SW480 (cell line): ENCODE measurements at places on chromosomes 3 and 15.

DNA sequence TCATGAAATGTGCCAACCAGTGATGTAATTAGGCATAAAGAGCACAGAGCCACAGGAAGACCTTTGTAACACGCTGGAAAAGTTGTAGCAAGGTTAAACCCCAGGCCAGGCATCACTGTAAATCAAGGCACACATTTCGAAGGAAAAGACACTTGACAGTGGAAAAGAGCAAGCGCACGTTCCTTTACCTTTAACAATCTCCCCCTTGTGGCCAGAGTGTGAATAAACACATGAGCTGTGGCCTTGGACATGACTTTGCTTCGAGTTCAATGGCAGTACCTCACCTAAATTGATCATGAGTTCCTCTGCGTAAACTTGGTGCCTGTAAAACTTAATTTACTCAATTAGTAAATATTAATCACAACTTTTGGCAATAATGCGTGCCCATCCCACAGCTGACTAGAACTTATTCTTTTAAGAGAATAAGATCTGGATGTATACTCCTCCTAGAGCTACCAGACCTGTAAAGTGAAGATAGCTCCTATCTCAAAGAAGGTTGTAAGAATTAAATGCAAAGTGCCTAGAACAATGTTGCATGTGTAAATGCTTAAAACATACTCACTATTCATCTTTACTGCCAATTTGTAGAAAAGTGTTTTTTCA is 757.0 kb upstream of the NECTIN3 start:
- peak; percentile 48 for DNase-seq

GRCh38 chr3:196590279-196590678 is 21.8 kb downstream of the FBXO45 start:
- no peak for DNase-seq

DNA sequence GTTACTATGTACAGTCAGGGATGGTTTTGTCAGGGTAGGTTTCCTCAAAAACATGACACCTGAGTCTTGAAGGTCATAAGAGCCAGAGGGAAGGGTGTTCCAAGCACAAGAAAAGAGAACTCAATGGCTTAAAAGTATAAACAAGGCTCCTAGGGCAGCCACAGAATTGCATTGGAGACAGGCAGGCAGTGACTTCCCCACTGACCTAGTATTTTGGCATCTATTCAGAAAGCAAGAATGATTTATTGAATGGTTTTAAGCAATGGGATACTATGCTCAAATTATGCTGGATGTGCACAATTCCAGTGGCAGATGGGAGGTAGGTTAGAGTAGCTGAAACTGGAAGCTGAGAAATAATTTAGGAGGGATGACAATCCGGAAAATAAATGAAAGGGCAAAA is 54.0 kb downstream of the TSC22D2 start:
- no peak for DNase-seq

- no peak for DNase-seq
These were observed 796.0 kb downstream of the ROBO2 start for GRCh38 chr3:77835921-77836320.

GRCh38 chr3:51715977-51716294 is 9.1 kb downstream of the GRM2 start:
- DNase-seq: no peak

- no peak for DNase-seq
These were observed 8.8 kb downstream of the SLC12A8 start for GRCh38 chr3:125203731-125204130.

- no peak for DNase-seq
These were observed 27.7 kb upstream of the VPS33B start for GRCh38 chr15:91050128-91050455.

GRCh38 chr3:98778383-98778782 is 15.2 kb downstream of the ST3GAL6 start:
- no peak for DNase-seq

- DNase-seq: no peak
These were observed 149.9 kb upstream of the LRTM1 start for GRCh38 chr3:55077726-55078125.

DNA sequence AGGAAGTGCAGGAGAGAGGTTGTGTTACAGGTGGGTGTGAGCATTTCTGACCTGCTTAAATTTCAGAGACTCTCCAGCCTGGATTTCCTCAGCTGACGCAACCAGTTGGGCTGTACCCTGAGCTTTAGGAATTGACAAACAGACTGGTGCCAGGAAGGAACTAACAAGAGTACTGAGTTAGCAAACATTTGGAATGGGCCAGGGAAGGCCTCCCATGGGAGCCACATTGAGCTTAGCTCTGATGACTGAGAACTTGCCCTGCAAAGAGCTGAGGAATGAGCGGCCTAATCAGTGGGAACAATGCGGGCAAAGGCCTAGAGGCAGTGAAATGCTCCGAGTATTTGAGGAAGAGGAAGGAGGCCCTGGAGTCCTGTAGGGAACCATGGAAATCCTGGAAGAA is 254.2 kb downstream of the FEZF2 start:
- DNase-seq: no peak

- no peak for DNase-seq
These were observed 329.1 kb downstream of the VPS13C start for GRCh38 chr15:61731099-61731498.

GRCh38 chr3:181955566-181955965 is 243.8 kb downstream of the SOX2 start:
- DNase-seq: no peak

GRCh38 chr3:54296531-54296930 is 174.2 kb downstream of the CACNA2D3 start:
- DNase-seq: no peak

DNA sequence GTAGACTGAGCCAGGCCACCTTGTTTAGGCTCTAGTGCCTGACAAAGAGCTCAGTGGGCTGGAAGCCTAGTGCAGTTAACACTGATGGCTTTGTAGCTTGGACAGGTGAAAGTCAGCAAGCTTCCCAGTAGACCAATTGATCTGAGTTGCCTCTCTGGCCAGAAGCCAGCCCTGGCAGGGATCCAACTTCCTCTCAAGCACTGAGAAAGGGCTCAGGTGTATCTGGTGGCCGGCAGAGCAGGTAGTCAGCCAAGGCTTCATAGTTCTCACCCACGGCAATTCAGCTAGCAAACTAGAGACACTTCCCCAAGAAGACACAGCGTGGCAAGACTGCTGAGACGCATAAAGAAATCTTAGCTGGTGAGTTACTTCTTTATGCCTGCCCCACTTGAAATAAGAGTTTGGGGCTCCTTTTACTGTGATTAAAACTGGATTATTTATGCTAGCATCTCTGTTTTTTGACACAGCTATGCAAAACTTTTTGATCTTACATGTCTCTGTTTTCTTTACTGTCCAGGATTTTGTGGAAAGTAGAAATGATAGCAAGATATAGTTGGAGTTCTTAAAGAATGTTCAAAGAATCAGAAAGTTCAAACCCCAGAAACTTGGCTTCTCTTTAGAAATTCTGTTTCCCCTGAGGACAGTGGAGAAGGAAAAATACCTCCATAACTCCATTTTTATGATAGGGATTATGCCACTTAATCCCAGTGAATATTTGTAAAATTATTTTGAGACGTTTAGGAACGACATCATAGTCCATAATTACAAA is 8.4 kb upstream of the CA12 start:
- peak; percentile 65 for DNase-seq

- DNase-seq: no peak
These were observed 1.4 kb upstream of the HCN4 start for GRCh38 chr15:73370151-73370550.

- peak; percentile 57 for DNase-seq
These were observed 116.3 kb downstream of the PDZRN3 start for GRCh38 chr3:73508330-73508954.

- no peak for DNase-seq
These were observed 38.0 kb upstream of the TIMP4 start for GRCh38 chr3:12196684-12197083.

DNA sequence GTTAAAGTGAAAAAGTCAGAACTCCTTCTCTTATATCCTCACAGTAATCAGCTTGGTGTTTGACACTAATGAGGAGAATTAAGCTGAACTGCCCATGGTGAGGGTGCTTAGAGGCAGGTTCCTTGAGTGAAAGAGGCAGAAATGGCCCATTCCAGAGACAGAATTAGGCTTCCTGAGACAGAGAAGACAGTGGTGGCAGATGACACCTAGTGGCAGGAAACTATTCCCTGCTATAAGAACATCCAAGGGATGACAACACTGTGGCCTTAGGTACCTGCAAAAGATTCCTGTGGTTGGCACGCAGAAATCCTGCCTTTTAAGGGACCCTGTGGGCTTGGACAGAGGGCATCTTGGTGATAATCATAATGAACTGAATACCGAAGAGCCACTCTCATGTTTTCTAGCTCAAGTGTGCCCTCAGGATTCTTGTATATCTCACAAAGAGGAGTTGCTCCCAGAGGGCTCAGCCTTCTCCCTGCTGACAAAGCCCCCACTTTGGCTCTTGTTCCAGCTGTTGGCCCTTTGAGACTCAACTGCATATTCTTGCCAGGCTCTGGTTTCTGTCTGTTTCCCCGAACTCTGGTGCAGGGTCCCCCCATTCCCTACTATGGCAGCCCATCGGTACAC is 56.0 kb downstream of the KBTBD12 start:
- peak; percentile 77 for DNase-seq

DNA sequence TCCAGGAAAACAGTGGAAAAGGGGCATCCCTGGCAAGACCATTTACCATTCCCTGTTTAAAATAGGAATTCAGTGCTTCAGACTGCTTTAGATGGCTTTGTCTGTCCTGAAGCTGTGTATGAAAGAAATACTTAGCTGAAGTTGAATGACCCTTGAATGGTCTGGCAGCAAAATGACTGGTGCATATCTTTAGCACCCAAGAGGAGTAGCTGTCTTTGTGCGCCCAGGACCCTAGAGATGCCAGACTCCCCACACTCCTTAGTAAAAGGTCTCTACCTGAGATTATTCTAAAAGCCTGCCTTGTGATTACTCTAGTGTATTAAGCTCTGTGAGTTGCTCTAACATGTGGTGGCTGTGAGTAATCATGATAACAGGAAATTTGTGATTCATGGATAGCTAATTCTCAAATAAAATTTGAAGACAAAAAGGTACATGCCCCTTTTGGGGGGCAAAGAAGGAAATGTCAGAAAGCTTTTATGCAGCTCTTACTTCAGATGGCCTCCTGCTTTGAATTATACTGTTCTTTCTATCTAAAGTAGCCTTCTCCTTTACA is 3.2 kb downstream of the MAPKBP1 start:
- DNase-seq: no peak

DNA sequence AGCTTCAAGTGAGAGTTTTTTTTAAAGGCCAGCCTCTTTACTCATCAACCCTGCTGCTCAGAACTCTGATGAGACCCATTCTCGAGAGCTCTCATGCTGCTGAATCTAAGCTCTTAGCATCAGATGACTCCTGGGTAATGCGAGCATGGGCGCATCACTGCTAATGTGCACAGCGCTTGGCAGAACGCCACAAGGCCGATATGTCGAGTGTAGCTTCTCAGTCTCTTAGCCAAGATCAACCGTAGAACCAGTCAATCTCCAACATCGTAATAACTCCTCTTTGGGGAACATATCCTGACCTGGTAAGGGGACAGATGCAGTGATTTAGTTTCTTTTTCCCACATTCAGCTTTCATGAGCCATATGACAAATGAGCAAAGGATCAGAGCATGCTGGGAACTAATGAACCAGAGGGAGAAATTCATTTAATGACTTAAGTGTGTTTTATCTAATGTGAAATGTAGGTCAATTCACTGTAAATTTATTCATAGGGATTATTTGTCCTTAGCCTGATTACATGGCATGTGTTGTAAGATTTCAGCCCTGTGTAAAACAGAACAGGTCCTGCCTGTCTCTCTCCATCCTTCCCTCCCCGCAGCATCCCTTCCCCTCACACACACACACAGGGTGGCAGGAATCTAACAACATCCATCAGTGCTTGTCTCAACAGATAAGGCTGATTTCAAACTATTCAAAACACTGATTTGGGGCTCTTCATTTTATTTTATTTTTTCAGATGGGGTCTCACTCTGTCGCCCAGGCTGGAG is 195.4 kb upstream of the C2CD4B start:
- DNase-seq: no peak

GRCh38 chr15:40843885-40844695 is at the start of gene SPINT1:
TSS of gene SPINT1 (plus strand) at chr15:40844048. CDS start at chr15:40844555, 507 bp downstream.
- DNase-seq: peak; percentile 67

DNA sequence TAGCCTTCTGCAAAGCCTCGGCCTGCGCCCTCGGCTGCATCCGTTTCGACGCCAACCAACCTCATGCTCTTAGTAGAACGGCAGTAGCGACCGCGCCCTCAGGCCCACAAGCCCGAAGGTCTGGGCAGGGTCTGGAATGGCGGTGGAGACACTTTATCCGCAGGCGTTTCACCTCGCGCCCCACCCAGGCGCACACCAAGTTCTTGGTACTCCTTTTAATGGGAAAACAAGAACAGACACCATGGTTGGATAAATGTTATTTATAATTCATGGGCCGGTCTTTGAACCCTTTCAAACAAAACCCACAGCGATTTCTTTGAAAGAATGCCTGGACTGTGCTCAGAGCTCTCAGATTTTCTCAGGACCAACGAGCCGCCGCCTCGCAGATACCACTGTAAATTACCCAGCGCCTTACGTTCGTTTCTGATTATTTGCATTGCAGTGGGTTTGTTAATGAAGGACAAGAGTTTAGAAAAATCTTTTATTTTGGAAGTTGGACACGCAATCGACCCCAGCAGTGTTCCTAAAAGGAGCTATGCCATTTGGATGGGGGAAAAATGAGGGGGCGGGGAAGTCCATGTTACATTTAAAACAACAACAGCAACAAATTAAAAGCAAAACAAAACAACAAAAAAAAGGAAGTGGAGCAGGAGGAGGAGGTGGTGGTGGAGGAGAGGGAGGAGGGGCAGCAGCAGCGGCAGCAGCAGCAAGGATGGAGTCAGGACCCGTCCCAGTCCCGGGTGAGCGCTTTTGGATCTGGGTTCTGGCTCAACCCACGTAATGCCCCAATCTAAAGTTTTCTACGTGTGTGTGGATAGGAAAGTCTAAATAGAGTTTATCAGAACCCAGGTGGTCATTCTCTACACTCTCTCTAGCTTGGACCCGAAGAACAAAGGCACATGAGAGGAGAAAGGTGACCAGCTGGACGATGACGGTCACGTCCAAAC is 993 bp upstream of the ISL2 start:
- DNase-seq: peak; percentile 85

DNA sequence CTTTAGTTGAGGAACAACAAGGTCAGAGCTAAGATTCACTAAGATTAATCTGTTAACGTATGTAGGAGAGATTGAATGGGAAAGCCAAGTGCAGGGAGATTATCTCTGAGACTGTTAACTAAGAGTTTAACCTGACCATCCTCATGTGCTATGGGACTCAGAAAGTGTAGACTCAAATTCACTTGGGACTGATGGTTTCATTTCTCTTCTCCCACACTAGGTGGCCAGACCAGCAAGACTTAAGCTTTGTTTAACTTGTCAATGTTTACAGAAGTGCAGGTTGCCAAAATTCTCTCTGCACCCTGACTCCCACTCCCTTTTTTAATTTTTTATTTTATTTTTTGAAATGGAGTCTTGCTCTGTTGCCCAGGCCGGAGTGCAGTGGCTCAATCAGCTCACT is 6.3 kb upstream of the HEXA start:
- DNase-seq: peak; percentile 15
